ENCODE measurements at places on chromosomes 4 and X.

DNA sequence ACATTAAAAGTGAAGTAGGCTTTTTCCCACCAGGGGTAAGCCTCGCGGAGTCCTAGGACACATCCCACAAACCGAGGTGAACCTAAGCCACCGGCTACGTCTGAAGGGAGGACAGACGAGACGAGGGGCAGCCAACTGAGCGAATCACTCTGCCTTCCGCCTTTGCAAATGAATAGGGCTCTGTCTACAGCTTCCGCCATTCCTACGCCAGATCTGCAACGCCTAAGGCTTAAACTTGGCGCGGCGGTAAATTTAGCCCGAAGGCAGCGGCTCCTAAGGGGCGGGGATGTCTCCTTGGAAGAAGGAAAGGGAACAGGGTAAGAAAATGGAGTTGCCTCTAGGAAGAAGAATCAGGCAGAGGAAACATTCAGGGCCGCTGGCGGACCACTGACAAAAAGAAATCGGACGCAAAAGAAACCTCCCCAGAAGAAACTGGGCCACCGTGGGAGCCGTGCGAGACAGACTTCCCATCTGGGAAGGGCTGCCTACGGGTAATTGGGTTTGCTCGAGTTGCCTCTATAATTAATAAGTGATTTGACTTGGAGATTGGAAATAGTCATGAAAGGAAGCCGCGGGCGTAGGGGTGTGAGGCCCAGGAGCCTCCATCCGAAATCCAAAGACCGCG is 90.5 kb downstream of the BCOR start:
- no peak for DNase-seq

- no peak for DNase-seq
Measured at GRCh38 chr4:24727390-24728224, 67.8 kb upstream of the SOD3 start.

DNA sequence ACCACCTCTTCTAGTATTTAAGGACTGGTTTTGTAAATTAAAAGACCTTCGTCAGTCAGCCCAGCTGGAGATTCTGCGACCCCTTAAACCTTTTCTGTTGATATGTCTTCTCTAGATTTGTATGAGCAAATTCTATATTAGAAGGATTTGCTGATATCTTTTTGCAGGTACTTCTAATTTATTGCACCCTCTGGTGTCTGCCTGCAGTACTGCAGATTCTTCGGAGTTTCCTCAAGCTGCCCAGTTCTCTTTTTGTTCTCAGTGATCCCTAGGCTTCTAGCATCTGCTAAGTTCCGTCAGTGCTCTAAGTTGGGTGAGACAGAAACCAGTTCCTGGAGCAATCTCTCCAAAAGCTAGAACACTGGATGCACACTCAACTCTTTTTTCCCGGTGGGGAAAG is 545.2 kb downstream of the C4orf33 start:
- peak; percentile 22 for DNase-seq

GRCh38 chr4:106502106-106502699 is 133.6 kb upstream of the GIMD1 start:
- DNase-seq: no peak

- DNase-seq: no peak
Measured at GRCh38 chr4:16914208-16914607, 15.8 kb upstream of the LDB2 start.

GRCh38 chr4:19774690-19775256 is 476.9 kb upstream of the SLIT2 start:
- no peak for DNase-seq

- DNase-seq: no peak
Measured at GRCh38 chr4:7140062-7140691, 52.2 kb upstream of the SORCS2 start.

- no peak for DNase-seq
Measured at GRCh38 chr4:48974979-48975640, 11.0 kb upstream of the CWH43 start.

DNA sequence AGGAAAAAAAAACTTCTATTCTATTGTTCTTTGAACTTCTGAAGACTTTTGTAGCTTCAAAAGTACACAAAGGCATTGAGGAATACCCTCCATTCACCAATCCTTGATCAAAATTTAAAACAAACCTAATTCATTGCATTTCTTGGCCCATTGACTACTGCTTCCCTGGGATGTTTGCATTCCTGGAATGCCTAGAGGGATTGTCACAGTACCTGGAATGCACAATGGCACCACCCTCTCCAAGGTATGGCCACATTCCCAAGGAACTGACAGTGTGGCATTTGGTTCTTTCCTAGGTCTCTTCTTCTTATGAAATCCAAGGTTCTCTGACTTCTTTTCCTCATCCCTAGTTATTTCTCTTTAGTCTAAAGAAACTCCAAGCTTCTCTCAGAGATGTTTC is 600.7 kb downstream of the CCSER1 start:
- DNase-seq: no peak

DNA sequence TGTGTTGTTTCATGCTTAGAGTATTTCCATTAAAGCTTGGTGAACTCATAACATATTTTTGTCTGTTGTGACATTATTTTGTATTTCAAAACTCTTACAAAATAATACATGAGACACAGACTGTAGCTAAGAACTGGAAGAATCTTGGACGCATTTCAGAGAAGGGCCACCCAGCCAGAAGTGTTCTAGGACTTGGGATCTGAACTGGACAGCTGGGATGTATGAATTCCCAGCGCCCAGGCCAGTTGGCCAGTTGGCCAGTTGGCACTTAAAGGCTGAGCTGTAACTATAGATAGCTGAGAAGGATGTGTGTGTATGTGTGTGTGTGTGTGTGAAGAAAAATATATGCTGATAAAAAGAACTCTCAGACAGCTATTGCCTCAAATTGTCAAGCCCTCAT is 193.4 kb upstream of the GPR101 start:
- no peak for DNase-seq

DNA sequence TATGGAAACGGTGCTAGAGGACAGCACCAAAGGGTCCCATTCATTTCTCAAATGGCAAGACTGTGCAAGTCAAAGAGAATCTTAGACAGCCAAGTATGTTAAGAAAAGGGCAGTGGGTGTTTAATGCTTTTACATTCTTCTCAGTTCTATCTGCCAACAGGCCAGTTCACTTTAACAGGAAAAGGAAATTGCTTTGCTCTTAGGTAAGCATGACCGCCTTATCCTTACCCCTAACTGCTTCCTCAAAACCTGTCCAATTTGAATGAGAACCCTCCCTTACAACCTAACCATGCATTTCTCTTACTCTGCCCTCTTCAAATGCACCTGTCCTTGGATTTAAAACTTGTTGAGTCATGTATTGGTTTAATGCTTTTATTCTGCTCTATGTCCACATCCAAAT is 44.5 kb upstream of the BLTP1 start:
- DNase-seq: no peak

DNA sequence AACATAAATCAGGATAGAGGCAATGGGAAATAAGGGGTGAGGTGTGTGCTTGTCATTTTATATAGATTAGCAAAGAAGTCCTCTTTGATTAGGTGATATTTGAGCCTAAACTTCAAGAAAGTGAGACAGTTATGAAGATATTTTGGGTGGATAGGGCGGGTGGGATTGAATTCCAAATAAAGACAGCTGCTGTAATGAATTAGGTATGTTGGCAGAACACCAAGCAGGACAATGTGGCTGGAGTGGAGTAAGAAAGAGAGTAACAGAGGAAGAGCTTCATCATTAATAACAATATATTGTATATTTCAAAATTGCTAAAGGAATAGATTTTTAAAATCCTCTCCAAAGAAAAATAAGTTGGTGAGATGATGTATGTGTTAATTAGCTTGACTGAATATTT is 91.0 kb upstream of the CENPE start:
- no peak for DNase-seq

- no peak for DNase-seq
Measured at GRCh38 chr4:150345207-150345744, 236.7 kb upstream of the MAB21L2 start.

GRCh38 chr4:30728311-30728710 is 8.1 kb downstream of the PCDH7 start:
- no peak for DNase-seq

- DNase-seq: no peak
Measured at GRCh38 chrX:125681507-125681906, 361.8 kb downstream of the TEX13C start.

- no peak for DNase-seq
Measured at GRCh38 chr4:111605111-111605510, 540.1 kb upstream of the FAM241A start.

DNA sequence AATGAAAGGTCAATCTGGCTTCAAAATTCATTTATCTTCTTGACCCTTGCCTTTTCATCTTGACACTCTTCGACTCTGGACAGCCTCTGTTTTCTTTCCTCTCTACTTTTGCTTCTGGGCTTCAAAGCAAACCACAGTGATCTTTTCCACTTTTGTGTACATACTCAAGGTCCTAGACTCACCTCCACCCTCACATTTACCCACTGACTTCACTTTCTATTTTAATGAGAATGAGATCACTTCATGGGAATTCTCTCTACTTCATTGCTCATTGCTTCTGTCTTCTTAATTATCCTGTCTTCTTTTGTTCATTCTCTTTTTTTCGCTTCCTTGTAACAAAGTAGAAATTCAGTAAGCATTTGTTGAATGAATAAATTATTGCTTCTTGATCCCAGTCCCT is 330.1 kb upstream of the HAND2 start:
- no peak for DNase-seq

DNA sequence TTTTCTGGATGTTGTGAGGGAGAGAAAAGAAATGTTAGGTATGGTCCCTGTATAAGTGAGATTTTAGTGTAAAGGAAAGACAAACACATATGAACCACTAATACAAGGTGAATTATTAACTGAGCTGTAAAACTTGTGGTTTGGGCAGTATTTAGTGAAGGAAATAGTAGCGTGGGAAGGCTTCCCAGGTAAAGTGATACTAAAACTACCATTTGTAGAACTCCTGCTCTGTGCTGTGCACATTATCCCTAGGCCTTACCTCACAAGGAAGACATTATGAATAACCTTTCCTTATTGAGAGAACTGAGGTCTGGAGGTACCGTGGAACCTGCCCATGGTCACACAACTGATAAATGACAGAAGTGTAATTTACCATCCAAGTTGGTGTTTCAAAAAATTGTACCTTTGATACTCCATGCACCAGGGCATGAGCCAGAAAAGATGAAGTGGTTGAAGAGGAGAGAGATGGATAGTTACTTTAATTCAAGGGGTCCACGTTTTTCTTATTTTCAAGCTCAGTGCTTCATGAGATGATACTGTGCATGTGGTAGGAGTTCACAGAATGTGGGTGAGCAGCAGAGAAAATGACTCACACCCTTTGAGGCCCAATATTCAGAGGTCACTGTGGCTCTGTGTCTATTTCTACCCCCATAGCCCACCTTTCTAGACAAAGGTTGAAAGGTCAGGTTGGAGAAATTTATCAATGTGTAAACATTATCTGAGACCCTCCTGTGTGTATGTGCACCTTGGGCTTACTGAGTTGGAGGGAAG is 2.6 kb upstream of the VSIG4 start:
- DNase-seq: no peak

Data from non-pigmented ciliary epithelial cell (primary cell).